Activated CD4-positive, alpha-beta T cell treated with anti-CD3 and anti-CD28 coated beads for 36 hours (primary cell): ENCODE measurements at places on chromosomes 6 and 20. TPM values are rescaled to one million over a fixed set of nuclear protein-coding genes. Genes with fewer than 3 reads are reported as not detected.

Gene TMX4
- total RNA-seq: 19.2 TPM

- no peak overlapping the region for H3K27ac ChIP-seq
- H3K4me3 ChIP-seq: no peak overlapping the region
- H3K4me1 ChIP-seq: peaks cover 12% of the 10 kb centered on the region
- no peaks in the 10 kb centered on the region for H3K27me3 ChIP-seq
- no peaks in the 10 kb centered on the region for H3K36me3 ChIP-seq
Observed at GRCh38 chr6:121506761-121507754, 71.6 kb downstream of the GJA1 start.

- no peak overlapping the region for H3K27ac ChIP-seq
- peaks cover 20% of the 10 kb centered on the region for H3K27me3 ChIP-seq
- H3K4me3 ChIP-seq: no peak overlapping the region
- peaks cover 4% of the 10 kb centered on the region for H3K4me1 ChIP-seq
Observed at GRCh38 chr20:37647946-37648345, 45.9 kb upstream of the CTNNBL1 start.

- H3K36me3 ChIP-seq: peaks cover 2% of the 10 kb centered on the region
- H3K27me3 ChIP-seq: no peaks in the 10 kb centered on the region
- no peak for DNase-seq
- H3K4me3 ChIP-seq: no peak overlapping the region
- H3K27ac ChIP-seq: no peak overlapping the region
- H3K4me1 ChIP-seq: peaks cover 24% of the 10 kb centered on the region
Observed at GRCh38 chr20:4008026-4008413, 7.3 kb downstream of the RNF24 start.

GRCh38 chr6:154960854-154961530 is 34.1 kb upstream of the TIAM2 start:
- no peak overlapping the region for H3K27ac ChIP-seq
- no peak for DNase-seq
- no peaks in the 10 kb centered on the region for H3K4me1 ChIP-seq
- peaks cover 8% of the 10 kb centered on the region for H3K36me3 ChIP-seq

DNA sequence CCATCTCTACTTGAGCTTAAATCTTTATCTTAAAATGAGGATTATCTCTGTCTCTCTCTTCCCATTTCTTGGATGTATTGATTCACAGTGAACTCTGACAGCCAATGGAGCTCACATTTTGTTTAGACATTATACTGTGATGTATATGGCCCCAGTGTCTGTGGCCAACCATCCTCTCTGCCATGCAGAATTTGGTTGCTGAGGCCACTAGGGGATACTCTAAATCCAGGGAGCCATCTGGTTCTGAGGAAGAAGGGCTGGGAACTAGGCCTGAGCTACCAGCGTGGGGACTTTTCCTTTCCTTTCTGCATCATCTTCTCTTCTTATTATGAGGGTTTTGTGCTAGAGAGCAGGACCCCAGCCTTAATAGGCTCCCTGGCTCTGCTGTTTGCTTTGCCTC is 59.1 kb upstream of the RIPOR2 start:
- H3K4me1 ChIP-seq: peaks cover 78% of the 10 kb centered on the region
- DNase-seq: no peak
- H3K36me3 ChIP-seq: no peaks in the 10 kb centered on the region
- H3K27me3 ChIP-seq: no peaks in the 10 kb centered on the region
- H3K27ac ChIP-seq: peak overlapping the region; percentile 10

- peaks cover 70% of the 10 kb centered on the region for H3K27me3 ChIP-seq
- no peak overlapping the region for H3K27ac ChIP-seq
- no peak overlapping the region for H3K4me3 ChIP-seq
- no peaks in the 10 kb centered on the region for H3K36me3 ChIP-seq
- peaks cover 21% of the 10 kb centered on the region for H3K4me1 ChIP-seq
- no peak for DNase-seq
Observed at GRCh38 chr6:98842342-98843180, 8.2 kb downstream of the POU3F2 start.

Gene PTCRA
- total RNA-seq: not detected

Gene ESR1
- total RNA-seq: 0.04 TPM

DNA sequence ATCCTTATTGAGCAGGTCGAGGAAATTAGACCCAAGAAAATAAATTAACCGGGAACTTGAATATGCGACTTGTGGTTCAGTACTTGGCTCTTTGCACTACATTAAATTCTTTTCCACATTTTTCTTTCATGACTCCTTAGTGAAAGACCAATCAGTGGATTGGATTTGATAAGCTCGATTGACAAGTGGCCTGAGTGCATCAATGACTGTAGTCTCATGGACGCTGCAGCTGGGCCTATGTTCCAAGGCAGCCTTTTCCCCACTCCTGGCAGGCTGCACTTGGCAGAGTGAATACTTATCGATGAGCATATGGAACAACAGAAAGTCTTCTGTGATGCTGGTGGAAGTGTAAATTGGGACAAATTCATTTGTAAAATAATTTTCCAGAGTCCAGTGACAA is 210.8 kb upstream of the EXOC2 start:
- H3K27me3 ChIP-seq: peaks cover 4% of the 10 kb centered on the region
- H3K4me3 ChIP-seq: no peak overlapping the region
- no peaks in the 10 kb centered on the region for H3K36me3 ChIP-seq
- no peaks in the 10 kb centered on the region for H3K4me1 ChIP-seq

Gene HLA-F
- total RNA-seq: 216 TPM

Gene GABRR1
- not detected for total RNA-seq

DNA sequence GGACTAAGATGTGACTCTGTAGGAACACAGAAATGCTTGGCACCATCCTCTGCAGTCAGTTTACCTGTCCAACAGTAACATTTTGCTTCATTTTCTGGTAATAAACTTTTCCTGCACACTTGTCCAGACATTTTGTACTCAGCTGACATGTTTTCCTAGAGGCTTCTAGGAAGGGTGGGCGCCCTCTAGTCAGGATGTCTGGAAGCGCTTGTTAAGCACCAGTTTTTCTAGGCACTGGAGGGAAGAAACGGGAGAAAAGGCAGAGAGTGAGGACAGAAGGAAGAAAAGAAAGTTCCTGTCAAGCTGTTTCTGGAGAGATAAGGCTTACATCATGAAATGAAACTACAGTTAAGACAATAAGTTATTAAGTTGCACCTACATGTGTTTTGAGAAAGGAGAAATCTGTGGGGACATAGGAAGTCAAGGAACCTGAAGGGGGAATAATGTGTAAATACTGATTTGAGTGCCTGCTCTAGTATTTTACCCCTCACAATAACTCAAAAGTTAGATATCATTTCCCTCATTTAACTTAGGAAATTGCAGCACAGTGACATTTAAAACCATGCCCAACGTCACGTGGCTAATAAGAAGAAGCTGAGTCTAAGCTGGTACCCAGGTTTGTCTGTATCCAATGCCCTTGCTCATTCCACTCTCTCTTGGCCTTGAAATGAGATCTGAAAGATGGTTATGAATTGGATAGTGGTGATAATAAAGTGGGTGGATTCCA is 42.7 kb upstream of the TNFRSF21 start:
- no peak for DNase-seq
- H3K27ac ChIP-seq: no peak overlapping the region
- H3K4me1 ChIP-seq: no peaks in the 10 kb centered on the region
- no peak overlapping the region for H3K4me3 ChIP-seq
- H3K27me3 ChIP-seq: peaks cover 5% of the 10 kb centered on the region

Gene CGA
- not detected for total RNA-seq

GRCh38 chr6:89313006-89313405 is 2.1 kb downstream of the GABRR2 start:
- no peaks in the 10 kb centered on the region for H3K27me3 ChIP-seq
- no peaks in the 10 kb centered on the region for H3K4me1 ChIP-seq
- DNase-seq: no peak
- no peak overlapping the region for H3K27ac ChIP-seq
- H3K4me3 ChIP-seq: no peak overlapping the region

- no peak for DNase-seq
- H3K4me3 ChIP-seq: no peak overlapping the region
- H3K27me3 ChIP-seq: peaks cover 14% of the 10 kb centered on the region
- H3K4me1 ChIP-seq: peaks cover 24% of the 10 kb centered on the region
- H3K36me3 ChIP-seq: peaks cover 9% of the 10 kb centered on the region
- H3K27ac ChIP-seq: no peak overlapping the region
Observed at GRCh38 chr20:654417-654750, 1.4 kb upstream of the SRXN1 start.
